ENCODE measurements at places on chromosomes 1 and 21.

GRCh38 chr1:198153103-198153502 is 3.7 kb upstream of the NEK7 start:
- no peak for DNase-seq

- DNase-seq = no peak
These were observed 15.0 kb downstream of the BTG3 start for GRCh38 chr21:17597680-17598079.

DNA sequence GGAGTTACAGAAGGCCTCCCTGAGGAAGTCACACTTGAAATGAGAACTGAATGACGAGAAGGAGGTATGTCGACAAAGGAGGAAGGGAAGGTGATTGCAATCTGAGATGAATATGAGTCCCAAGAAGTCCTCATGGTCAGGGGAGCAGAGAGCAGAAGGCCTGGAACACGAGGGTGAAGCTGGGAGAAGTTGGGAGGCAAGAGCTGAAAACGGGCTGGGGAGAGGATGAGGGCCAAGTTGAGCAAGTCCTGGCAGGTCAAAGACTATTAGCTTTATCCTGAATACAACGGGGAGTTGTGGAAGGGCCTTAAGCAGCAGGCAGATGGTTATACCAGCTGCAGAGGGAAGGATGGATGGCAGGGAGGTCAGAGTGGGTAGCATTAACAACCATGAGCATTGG is 89.5 kb downstream of the KCNJ15 start:
- DNase-seq = peak; percentile 89

- DNase-seq = no peak
These were observed 22.2 kb upstream of the ALG14 start for GRCh38 chr1:95094923-95095322.

- no peak for DNase-seq
These were observed 83.7 kb upstream of the IFFO2 start for GRCh38 chr1:19040010-19040680.

GRCh38 chr1:233290396-233291034 is 5.0 kb downstream of the PCNX2 start:
- no peak for DNase-seq

DNA sequence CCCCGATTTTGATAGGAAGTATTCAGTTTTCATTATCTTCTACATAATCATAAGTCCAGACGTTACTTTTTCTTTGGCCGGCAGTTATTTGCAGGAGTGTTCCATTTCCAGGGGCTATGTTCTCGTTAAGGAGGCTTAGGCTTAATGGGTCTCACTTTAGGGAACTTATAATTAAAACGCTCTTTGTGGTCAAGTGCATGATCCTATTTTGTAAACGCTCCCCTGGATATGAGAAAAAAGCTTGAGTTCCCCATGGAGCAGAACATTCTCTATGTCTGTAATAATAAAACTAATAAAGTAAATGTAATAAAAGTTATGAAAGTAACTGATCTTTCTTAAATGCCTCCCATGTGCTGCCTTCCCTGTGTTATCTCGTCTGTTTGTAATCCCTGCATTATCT is 48.7 kb upstream of the GPR153 start:
- no peak for DNase-seq

DNA sequence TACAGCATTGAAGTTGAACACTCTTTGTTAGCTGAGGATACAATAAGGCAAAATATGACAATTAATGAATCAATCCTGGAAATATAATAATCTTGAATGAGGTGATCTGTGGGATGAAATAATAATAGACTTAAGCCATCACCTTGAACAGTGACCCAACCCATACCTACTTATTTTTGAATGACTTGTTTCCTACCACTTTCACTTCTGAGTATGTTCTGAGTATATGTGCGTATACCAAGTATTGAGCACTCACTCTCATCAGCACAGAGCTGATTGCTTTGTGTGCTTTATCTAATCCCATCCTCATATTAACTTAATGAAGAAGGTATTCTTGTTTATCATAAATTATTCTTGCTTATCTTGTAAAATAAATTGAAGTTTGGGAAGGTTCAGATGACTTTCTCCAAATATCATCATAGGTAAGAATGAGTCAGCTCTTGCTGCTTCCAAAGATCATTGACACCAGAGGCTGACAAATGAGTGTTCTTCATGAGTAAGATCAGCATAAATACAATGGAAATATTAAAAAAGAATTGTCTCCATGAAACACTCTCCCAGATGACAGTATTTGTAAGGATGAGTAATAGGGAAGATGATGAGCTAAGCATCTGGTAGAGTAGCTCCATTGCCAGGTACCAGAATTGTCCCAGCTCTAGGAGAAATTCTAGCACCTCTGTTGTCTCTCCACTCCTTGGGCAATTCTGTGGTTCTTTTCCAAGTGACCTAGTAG is 198.1 kb upstream of the KIAA0040 start:
- DNase-seq = no peak

DNA sequence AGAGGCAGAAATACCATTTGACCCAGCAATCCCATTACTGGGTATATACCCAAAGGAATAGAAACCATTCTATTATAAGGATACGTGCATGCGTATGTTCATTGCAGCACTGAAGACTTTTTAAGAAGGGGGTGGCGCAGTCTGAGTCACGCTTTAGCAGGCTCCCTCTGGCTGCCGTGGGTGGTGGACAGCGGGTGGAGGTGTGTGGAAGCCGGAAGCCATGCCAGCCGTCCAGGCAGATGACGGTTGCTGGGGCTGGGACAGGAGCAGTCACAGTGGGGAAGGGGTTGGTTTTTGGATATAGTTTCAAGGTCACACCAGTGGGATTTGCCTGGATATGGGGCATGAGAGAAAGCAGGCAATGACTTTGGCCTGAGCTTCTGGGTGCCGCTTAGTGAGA is 270.5 kb downstream of the GRIK3 start:
- DNase-seq = no peak

DNA sequence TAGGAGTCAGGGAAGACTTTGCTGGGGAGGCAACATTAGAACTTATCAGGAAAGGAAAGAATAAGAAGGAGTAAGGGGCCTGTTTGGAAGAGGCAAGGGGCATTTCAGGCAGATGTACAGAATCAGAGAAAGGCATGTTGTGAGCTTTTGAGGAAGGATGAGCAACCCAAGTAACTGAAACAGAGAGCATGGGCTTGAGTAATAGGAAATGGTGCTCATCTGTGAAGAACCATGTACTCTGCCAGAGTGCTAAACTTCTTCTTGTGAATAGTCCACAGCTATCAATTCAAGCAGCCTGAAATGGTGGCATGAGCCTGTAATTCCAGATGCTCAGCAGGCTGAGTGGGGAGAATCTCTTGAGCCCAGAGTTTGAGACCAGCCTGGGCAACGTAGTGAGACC is 19.2 kb upstream of the PIGK start:
- DNase-seq = no peak

GRCh38 chr1:21938732-21939538 is 1.8 kb upstream of the HSPG2 start:
- DNase-seq = no peak

DNA sequence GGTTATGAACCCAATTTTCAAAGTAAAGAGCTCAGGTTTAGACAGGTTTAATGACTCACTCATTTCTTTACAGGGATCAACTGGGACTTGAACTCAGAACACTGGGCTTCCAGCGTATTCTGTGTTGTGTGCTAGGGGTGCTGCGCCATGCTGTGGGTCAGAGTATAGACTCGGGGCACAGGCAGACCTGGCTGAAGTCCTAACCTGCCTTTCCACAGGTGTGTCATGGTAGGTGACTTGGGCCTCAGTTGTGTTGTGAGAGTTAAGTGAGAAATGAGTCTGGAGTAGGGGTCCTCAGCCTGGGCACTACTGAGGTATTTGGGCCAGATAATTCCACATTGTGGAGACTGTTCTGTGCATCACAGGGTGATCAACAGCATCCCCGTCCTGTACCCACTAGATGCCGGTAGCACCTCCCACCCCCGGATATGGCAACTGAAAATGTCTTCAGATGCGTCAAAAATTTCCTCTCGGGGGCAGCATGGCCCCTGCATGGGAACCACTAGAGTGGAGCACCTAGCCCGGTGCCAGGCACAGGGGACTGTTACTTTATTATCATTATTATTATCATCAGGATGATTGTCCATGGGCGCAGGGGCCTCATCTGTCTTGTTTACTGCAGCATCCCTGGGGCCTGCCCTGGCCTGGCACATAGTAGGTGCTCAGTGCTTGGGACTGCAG is 575.5 kb downstream of the PTPRU start:
- no peak for DNase-seq

DNA sequence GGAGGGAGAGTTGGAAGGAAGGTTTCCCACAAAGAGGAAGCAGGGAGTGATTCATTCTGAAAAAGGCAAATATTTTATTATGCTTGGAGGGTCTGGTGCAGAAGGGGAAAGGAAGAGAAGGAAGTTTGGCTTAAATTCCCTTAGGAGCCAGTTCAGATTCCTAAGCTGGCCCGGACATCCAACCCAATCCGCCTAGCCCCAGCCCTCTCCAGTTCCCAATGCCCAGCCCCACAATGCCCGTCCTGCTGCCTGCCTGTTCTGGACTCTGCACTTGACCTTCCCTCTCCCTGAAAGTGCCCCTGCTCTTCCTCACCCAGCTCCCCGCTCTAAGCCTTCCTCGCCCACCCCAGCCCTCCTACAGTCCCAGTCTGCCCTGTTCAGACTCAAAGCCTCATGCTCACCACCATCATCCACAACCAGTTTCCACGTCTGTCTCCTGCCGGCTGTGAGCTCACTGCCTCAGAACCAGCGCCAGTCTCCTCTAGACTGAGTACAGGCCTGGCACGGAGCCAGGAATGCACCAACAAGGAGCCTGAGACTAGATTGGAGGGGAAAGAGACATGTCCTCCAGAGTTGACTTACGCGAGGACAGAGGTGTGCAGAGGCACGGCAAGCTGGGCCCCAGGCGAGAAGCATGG is 18.9 kb downstream of the CAPN2 start:
- DNase-seq = no peak

GRCh38 chr1:45543581-45544417 is 6.8 kb upstream of the AKR1A1 start:
- no peak for DNase-seq

GRCh38 chr1:43256675-43257570 is 12.9 kb upstream of the TMEM125 start:
- DNase-seq = no peak

GRCh38 chr1:38000529-38001455 is 4.5 kb downstream of the FHL3 start:
- no peak for DNase-seq

- DNase-seq = no peak
These were observed 38.2 kb downstream of the CD46 start for GRCh38 chr1:207789792-207790787.

- no peak for DNase-seq
These were observed 32.0 kb upstream of the TLR5 start for GRCh38 chr1:223175032-223175431.

DNA sequence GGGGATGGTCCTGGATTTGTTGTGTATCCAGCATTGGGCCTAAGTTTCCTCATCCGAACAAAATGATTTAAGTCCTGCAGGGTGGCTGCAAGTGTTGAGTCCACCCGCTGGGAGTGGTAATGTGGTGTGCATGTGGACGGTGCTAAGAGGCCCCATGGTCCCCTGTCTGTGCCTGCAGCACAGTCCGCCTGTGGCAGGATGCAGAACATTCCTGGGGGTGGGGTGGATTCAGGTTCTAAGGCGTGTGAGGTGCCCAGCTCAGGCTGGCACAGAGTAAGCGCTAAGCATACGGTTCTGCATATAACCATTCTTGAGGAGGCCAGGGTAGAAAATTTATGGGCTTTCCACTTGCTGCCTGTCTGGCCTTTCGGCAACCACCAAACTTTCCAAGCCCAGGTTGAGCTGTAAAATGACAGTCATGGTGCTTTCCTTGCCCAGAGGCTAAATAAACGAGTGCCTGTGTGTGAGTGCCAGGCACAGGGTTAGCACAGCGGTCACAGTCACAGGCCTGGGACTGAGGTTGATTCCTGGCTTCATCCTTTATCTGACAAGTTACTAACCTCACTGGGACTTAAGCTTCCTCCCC is 30.7 kb downstream of the SLC2A1 start:
- no peak for DNase-seq

- DNase-seq = no peak
These were observed 42.5 kb upstream of the CSF3R start for GRCh38 chr1:36525166-36525565.

All from NCI-H524 treated with DMSO at 0.1 percent for 48 hours (cell line).